ENCODE measurements at places on chromosomes 16 and 17. TPM values are rescaled to one million over a fixed set of nuclear protein-coding genes. Genes with fewer than 3 reads are reported as not detected.

Gene MYH13
- polyA plus RNA-seq, result not detected

Gene C17orf107
- polyA plus RNA-seq, result 1.7 TPM

Gene MEIOC
- polyA plus RNA-seq, result 0.08 TPM

Gene TBC1D3C
- polyA plus RNA-seq, result not detected

Gene CDH1
- not detected for polyA plus RNA-seq

Gene SLC5A11
- not detected for polyA plus RNA-seq

Gene KRT20
- not detected for polyA plus RNA-seq

Gene ELOB
- polyA plus RNA-seq, result 252 TPM

Gene CRISPLD2
- polyA plus RNA-seq, result 0.05 TPM

Gene VMO1
- polyA plus RNA-seq, result not detected

Gene USP31
- polyA plus RNA-seq, result 0.49 TPM

Gene LPCAT2
- 0.72 TPM for polyA plus RNA-seq

Gene STX1B
- not detected for polyA plus RNA-seq

Gene TMEM106A
- polyA plus RNA-seq, result 3.5 TPM

Gene RAB26
- not detected for polyA plus RNA-seq

Gene CNTNAP1
- 0.73 TPM for polyA plus RNA-seq

Gene SMARCD2
- polyA plus RNA-seq, result 83.7 TPM

Gene ITGA2B
- 9.3 TPM for polyA plus RNA-seq

All from immature natural killer cell (primary cell).